ENCODE measurements at places on chromosomes 16 and 17.
A peak's percentile ranks its signal among the peaks of the same experiment; 100 is the strongest.

GRCh38 chr16:27174007-27174406, 29.3 kb upstream of the KDM8 start:
- no peak for DNase-seq

GRCh38 chr16:19071811-19072777, 4.7 kb downstream of the COQ7 start:
- no peak for DNase-seq

DNA sequence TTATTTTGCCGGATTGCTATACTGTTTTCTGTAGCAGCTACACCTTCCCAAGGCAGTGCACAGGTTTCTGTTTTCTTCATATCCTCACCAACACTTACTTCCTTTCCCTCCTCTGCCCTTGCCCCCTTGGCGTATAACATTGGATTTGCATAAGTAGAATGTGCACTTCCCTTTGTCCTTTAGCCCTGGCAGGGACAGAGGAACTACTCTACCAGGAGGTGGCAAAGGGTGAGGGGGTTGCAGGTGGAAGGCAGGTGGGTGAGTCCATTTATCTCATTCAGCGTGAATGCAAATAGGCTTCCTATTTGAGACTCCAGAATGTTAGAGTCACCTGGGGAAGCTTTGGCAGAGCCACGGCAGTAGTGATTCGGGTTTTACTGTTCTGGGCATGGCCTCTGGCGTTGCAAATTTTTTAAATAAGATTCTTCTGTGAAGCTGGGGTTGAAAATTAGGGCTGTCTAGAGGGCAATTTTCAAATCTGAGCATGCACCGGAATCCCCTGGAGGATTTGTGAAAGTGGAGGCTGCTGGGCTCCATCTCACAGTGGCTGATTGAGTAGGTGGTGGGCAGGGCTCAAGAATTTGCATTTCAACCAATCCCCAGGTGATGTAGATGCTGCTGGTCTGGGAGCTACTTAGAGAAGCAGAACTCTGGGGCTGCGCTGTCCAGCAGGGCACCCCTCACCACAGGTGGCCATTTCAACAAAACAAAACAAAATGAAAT, 84.7 kb downstream of the PLCG2 start:
- no peak for DNase-seq

DNA sequence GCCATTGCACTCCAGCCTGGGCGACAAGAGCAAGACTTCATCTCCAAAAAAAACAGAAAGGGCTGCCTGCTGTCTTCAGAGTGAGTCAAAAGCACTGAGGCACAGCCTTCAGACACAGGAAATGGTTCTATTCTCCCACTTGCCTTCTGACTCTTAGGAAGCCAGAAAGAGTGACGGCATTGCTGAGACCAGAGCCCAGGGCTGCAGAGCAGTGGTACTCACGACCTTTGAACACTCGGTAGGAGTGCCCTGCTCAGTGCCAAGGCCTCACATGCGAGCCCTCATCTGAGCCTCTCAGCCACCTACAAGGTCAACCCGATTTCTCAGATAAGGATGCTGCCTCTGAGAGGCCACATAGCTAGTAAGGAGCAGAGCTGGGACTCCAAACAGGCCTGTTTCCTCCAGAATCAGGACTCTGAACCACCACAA, 3.5 kb upstream of the ITGAE start:
- DNase-seq: no peak

- no peak for DNase-seq
Observed at GRCh38 chr16:69179328-69180010, 7.5 kb upstream of the SNTB2 start.

DNA sequence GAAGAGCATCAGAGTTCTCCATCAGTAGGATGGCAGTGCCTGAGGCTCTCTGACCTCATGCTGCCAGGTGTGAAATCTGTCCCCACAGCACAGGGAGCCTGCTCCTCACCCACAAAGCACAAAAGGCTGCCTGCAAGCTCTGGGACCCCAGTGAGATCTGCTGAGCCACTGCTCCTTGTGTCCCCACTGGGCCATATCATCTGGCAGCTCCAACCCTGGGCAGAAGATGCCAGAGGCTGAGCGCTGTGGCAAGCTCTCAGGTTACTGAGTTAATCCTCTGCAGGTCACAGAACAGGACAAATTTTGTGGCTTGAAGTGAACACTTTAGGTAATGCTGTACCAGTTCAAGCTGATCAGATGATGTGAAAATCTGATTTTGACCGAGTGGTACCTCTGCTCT, 26.7 kb upstream of the ERN1 start:
- no peak for DNase-seq

- DNase-seq: no peak
Observed at GRCh38 chr17:68294617-68295016, 3.3 kb downstream of the ARSG start.

- peak; percentile 16 for DNase-seq
Observed at GRCh38 chr17:32007463-32008298, 498 bp downstream of the LRRC37B start.

GRCh38 chr16:2450535-2450934, 9.4 kb upstream of the TEDC2 start:
- DNase-seq: peak; percentile 58

GRCh38 chr17:58755269-58755576, 431 bp upstream of the PPM1E start:
- DNase-seq: no peak

DNA sequence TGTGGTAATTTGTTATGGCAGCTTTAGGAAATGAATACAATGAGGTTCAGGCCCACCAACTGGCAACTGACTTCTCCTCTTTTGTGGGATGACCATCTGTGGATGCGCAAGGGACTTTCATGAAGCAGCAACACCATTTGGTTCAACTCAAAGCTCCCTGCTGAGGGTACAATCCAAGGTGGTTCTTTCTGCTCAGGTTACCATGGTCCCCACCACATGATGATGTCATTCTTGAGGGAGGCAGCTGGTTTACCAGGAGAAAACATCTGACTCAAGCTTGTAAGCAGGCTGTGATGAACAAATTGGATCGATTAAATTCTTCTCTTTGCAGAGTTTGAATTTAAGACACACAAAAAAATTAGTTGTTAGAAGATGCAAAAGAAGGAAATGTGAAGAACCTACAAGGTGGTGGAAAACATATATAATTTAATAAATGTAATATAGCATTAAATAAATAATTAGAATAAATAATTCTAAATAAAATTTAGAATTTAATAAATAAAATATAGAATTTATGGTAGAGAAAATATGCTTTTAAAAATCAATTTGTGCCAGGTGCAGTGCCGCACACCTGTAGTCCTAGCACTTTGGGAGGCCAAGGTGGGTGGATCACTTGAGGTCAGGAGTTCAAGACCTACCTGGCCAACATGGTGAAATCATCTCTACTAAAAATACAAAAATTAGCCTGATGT, 67.6 kb upstream of the ANKFN1 start:
- DNase-seq: no peak

DNA sequence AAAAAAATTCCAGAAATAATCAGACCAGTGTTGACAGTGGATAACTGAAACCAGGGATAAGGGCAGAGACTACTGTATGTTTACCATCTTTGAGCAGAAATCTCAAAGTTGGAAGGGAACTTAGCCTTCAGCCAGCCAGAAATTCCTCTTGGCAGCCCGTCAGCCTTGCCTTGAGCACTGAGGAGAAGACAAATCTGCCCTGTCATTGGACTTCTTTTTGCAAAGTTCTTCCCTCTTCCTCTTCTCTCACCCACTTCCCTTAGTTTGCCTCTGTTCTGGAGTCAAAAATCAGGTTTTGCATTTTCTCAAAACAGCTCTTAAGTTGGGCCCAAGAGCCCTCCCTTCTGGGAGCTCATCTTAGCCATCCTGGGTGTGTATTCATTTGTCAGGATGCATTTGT, 6.2 kb downstream of the TUFM start:
- DNase-seq: no peak

DNA sequence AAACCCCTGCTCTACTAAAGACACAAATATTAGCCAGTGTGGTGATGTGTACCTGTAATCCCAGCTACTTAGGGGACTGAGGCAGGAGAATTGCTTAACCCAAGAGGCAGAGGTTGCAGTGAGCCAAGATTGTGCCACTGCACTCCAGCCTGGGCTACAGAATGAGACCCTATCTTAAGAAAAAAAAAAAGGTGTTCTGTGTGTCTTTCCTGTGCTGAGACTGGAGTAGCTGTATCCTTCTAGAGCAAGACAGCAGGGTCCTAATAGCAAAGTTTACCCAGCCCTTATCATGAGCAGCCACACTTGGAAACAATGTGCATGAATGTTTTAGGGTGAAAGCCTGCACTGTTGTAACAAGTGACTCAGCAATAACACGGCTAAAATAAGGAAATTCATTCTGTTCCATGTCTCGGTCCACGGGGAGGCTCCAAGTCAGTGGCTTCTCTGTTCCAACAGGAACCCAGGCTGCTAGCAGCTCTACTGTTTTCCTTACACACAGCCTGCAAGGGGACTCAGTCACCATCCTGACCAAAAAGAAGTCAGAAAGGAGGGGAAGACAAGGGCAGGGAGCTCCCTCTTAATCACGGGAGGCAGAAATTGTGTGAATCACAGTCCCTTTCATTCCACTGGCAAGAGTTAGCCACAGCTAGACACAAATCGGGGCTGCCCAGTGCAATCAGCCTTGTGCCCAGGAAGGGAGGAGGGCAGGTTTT, 7.1 kb upstream of the SLC5A11 start:
- peak; percentile 50 for DNase-seq

GRCh38 chr17:30095507-30096244, 20.9 kb upstream of the NSRP1 start:
- no peak for DNase-seq

GRCh38 chr17:8622191-8622590, 8.3 kb downstream of the MYH10 start:
- no peak for DNase-seq

DNA sequence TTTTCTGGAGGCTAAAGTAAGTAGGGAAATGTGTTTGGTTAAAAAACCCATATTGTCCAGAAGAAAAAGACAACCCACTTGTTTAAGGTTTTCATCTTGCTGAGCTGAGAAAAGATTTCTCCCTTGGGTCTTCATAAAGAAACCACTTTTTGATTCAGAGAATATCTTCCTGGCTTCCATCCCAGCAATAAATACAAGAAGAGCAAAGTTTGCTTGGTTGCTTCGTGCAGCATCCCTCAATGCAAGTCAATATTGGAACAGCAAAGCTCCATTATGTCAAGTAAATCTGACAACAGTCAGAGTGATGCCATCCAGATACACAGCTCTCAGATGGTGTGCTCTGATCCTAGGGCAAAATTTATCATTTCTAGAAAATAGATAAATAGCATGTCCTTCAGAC, 118.9 kb upstream of the PIRT start:
- DNase-seq: no peak

DNA sequence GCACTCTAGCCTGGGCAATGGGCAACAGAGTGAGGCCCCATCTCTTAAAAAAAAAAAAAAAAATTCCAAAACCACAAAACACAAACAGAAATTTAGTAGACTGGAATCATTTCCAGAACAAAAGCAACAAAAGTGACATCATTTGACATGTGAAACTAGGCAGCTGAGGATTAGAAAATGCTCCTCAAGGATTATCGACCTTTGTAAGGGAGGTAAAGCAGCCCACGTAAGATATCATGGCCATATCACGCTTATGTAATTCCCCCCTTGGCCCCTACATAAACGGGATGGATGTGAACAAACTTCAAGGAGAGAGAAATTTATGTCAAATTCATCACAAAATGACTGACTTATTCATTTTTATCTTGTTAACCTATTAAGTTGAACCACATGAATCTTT, 83.3 kb downstream of the WDR59 start:
- no peak for DNase-seq

- no peak for DNase-seq
Observed at GRCh38 chr16:69363281-69363717, 11.7 kb upstream of the TMED6 start.

DNA sequence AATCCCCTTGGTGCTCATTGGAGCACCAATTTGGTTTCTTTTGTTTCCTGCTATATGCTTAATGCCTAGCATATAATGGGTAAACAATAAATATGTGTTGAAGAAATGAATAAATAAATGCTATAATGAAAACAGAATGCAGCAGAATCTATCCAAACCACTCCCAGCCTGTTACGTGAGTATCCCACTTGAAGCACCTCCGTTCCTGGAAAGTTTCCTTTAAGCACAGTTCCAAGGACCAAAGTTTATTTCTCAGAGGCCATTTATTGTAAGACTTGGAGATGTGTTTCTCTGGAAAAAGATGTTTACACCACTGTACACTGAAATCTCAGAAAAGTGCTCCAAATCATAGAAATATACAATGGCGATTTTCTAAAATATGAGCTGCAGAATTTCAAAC, 187.0 kb downstream of the SOX9 start:
- DNase-seq: no peak

GRCh38 chr17:37160944-37161343, 212.2 kb downstream of the AATF start:
- DNase-seq: no peak

DNA sequence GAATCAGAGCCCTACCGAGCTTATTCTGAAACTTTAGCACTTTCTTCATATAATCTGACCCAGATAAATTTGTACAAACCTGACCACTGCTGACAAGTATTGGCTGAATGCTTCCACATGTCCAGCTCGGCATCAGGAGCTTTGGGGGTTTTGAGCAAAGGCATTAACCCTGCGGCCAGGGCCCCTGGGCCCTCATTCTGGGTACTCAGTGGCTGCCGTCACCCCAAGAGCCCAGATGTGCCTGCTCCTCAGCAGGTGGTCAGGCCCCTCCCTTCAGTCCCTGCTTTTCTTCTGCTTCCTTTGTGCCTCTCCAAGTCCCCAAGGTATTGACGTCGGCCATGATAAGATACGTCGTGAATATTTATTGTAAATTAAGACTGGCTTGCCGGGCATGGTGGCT, 47.3 kb upstream of the CHMP6 start:
- no peak for DNase-seq

- no peak for DNase-seq
Observed at GRCh38 chr16:70657956-70658355, 11.6 kb downstream of the IL34 start.

DNA sequence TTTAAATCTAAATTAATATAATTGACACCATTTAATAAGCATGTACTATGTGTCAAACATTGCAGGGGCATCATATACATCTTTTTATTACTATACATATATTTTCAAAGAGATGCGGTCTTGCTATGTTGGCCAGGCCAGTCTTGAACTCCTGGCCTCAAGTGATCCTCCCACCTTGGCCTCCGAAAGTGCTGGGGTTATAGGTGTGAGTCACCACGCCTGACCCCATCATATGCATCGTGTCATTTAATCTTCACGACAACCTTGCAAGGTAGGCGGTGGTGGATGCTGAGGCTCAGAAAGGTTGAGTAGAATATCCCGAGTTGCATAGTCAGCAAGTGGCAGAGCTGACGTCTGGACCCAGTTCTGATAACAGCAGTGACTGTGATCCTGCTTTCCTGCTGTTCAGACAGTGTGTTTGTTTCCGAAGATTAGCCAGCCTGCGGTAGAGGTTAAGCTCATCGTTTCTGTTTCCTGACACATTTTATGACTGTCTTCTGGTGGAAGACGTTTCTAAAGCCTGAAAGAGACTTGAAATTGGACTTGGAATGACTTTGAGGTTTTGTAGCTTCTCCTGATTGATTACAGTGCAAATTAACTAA, 316.6 kb downstream of the SNX29 start:
- no peak for DNase-seq
